ENCODE measurements at places on chromosomes 7 and 10.

DNA sequence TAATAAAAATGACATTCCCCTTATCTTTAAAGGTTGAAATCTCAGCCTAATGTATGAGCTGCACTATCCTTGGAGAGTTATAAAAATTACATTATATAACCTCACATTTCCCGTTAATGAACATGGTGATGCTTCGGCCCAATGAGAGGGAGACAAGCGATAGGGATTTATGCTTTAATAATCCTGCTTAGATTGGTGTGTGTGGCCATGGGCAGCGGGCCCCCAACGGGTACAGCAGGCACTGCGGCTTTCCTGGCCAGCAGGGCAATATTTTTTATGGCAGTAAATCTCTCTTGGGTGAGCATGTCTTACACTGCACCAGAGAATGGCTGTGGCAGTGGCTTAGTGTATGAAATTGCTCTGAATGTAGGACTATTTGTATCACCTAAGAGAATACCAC lies 246.3 kb downstream of the GFRA1 start:
- DNase-seq, result no peak

DNA sequence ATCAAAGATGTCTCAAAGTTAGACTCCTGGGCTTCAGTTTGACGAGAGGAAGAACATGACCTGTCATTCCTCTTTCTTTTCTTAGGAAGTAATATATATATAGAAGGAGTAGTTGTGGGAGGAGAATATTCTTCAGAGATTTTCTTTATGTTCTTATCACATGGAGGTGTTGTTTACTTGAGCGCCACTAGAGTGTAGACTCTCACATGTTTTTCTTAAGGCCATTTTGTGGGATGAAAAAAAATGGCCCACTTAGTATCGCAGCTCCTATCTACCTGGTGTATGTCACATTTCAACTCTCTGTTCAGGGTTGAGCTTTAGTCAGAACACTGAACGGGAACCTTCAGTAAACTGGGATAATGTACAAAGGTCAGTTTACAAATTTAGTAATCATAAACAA lies 645.2 kb downstream of the PHTF2 start:
- no peak for DNase-seq

DNA sequence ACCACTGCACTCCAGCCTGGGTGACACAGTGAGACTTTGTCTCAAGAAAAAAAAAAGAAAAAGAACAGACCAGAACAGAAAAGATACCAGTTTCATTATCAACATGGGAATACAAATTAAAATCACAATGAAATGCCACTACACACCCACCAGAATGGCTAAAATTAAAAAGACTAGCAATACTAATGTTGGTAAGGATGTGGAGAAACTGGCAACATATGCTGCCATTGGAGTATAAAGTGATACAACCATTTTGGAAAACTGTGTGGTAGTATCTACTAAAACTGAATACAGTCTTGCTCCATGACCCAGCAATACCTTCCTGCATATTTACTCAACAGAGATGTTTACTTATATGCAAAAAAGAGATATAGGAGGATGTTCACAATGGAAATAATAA lies 2.9 kb upstream of the RRP12 start:
- no peak for DNase-seq

- DNase-seq, result no peak
Measured at GRCh38 chr7:106582365-106582764, 78.6 kb downstream of the CCDC71L start.

- no peak for DNase-seq
Measured at GRCh38 chr10:47458466-47459154, 25.3 kb downstream of the ANXA8 start.

- no peak for DNase-seq
Measured at GRCh38 chr10:124436191-124436638, 13.6 kb downstream of the NKX1-2 start.

GRCh38 chr10:76998451-76998850 lies 639.2 kb downstream of the KCNMA1 start:
- DNase-seq, result no peak

Data from T-helper 17 cell (primary cell).